Fibroblast of pulmonary artery (primary cell): ENCODE measurements at places on chromosomes 5 and 9.

GRCh38 chr9:20065796-20066700, 277.2 kb upstream of the SLC24A2 start:
- DNase-seq: no peak

- DNase-seq: peak; percentile 88
These were observed 491.1 kb downstream of the ENC1 start for GRCh38 chr5:74149395-74149794.

DNA sequence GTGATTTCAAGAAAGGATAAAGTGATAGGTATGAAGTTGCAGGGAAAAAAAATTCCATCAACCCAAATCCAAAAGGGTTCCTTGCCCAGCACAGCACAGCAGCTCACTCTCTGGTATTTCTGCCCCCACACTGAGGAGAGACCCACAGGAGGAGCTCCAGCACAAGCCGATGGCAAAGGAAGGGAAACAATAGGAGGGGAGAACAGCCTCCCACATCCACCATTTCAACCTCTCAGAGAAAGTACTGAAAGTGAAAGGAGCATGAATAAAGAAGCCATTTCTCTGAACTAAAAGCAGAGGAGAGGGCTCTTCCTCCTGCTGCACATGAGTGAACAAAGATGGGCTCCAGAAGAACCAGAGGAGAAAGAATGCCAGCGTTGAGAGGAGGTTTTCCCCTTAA, 54.9 kb upstream of the ZSWIM6 start:
- peak; percentile 76 for DNase-seq

- no peak for DNase-seq
These were observed 509.2 kb downstream of the CDH10 start for GRCh38 chr5:24135536-24135935.

- no peak for DNase-seq
These were observed 180.4 kb downstream of the MLLT3 start for GRCh38 chr9:20441711-20442423.

DNA sequence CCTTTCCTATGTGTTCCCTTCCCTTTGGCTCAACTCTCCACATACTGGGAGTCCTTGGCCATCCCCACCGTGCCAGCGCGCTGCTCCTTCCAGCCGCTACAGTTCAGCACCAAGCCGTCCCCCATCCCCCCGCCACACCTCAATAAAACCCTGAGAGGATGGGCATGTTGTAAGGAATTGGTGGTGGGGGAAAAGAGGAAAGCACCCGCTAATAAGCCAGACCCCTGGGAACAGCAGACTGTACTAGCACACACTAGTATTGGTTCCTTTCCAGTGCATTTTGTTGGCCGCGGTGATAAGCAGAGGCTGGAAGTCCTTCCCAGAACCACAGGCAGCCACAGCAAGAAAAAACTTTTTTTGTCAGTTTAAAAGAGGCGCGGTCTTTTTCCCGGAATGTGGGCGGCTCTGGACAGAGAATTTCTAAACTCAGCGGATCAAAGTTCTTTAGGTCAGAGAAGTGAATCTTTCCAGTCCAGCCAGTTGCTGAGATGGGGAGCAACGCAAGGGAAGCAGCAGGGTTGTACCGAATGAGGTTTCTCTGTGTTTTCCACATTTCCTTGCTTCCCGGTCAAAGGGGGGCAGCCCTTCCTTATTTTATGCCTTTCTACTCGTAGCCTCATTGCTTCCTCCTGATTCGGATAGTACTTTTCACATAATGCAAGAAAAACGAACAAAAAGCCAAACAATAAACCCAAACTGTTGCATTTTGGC, 2.1 kb downstream of the CHSY3 start:
- DNase-seq: peak; percentile 58

DNA sequence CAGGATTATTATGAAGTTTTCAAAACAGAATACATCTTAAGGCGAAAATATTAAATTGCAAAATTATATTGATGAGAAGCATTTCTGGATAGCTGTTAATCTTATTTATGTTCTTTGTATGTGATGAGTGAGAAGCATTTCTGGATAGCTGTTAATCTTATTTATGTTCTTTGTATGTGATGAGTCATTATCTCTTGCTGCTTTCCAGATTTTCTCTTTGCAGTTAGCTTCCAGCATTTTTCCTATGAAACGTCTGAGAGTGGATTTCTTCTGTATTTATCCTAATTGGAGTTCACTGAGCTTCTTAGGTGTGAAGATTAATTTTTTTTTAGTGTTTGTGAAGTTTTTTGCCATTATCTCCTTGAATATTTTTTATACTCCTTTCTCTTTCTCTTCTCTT, 8.2 kb downstream of the TMEM232 start:
- DNase-seq: no peak

DNA sequence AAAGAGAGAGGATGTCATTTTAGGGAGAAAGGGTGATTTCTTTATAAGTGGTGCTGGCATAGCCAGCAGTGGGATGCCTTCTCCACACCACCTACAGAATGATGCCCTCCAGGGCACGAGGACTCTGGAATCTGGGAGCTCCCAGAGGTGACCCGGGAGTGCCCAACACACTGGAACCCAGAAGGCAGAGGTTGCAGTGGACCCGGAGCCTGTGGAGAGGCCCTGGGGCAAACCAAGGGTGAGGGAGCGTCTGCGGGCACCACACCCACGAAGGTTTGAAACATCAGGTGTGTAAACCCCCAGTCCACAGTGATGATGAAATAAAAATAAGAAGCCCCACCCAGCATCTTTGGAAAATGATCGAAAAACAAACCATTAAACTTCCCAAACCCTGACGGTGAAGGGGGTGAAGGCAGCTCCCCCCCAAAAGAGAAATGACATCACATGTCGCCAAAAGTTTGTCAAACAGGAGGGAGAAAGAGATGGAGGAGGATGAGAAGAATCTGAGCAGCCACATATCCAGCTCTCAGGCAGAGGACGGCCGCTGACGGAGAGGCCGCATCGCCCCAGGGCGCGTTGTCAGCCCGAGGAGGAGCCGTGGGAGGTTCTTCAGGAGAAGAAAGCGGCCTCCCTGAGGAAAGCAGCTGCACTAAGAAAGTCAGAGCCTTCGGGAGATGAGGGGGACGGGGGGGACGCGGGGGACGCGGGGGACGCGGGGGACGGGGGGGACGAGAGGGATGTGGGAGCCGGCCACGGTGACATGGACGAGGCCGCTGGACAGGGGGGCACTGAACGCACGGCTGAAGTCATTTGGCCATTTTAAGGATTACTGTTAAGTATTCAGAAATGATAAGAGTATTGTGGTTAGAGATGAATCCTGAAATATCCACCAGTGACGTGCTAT, 43.1 kb upstream of the NSMF start:
- DNase-seq: no peak

DNA sequence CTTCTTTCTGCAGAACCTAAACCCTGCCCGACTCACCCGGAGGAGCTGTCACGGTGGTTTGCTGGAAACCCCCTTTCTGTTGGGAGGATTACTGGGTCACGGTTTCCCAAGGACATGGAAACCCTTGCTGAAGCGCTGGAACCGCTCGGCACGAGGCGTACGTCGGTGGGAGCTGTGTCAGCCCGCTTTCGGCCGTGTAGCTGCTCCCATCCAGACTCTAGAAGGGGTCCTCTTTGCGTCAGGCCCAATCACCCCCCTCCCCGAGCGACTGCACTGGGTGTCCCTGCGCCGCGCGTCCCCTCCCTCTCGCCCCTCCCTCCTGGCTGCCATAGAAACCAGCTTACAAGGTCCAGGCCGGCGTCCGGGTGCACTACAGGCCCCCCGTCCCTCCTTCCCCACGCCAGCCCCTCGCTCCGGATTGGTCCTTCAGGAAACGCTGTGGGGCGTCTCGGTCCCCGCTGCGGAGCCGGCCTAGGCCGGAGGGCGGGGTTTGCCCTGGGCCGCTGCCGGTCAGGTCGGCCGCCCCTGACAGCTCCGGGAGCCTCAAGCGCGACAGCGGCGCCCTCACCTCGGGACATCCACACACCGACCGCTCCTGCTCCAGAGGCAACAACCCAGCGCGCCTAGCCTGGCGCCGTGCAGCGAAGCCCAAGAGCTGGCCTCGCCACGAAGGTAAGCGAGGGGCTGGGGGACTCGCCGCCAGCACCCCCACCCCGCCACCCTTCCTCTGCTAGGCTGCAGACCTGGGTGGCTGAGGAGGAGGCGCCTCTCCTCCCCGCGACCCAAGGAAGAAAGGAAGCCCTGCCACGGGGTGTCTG, at the start of gene NIM1K:
Gene NIM1K, plus strand, starts transcription at position 486 of the 818 bp plus-strand sequence. CDS start 53,551 bp downstream, outside the sequence.
- peak; percentile 37 for DNase-seq

GRCh38 chr9:79976257-79977073, 404.7 kb downstream of the TLE4 start:
- no peak for DNase-seq

DNA sequence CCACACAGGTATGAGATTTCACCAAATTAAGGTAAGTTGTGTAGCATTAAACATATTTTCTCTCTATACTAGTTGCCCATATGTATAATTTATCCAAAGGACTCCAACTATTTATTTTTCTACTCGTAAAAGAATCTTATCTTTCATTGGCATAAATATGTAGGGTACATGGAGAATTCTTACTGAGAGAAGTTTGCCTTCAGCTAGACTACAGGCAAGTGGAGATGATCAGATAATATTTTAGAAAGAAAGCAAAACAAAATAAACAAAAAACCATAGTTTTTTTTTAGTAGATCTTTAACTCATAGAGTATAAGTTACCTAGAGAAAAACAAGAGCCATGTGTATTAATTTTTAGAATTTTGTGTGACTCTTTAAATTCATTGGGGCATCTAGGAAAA, 743.1 kb upstream of the ARRDC3 start:
- no peak for DNase-seq

GRCh38 chr9:133488686-133489252, 9.9 kb upstream of the SLC2A6 start:
- DNase-seq: no peak
